Urinary bladder (tissue), 4 donors: ENCODE measurements at places on chromosomes 1 and 21. TPM values are rescaled to one million over a fixed set of nuclear protein-coding genes. Genes with fewer than 3 reads are reported as not detected.

DNA sequence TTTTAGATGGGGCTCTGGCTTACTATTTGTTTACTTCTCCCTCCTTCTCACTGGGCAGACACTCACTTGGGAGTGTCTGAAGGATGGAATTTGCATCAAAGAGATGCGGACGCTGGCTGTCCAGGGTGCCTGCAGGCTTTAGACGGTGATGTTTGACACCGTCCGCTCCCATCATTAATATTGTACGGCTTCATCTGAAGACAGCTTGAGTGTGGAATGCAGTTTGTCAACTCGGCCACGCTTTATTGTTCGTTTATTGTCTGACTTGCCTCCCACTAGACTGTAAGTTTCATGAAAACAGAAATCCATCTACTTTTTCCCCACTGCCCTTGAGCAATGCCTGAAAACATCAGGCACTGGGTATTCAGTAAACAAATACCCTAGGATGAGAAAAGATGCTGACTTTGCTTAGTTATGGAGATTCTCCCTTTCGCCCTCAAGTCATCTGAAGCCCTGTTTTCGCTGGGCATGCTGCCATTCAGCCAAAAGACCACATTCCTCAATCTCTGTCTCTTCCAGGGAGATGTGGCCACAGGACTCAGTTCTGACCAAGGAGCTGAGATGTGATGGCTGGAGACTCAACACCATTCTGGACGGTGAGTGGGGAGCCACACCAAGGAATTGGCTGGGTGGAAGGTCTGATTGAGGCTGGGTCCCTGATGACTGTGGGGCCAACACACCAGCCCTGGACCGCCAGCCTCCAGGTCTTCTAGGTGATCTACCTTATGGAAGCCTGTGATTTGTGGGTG lies 87.6 kb downstream of the BCAR3 start:
- no peak for DNase-seq

IL19 gene
- total RNA-seq = not detected

DNA sequence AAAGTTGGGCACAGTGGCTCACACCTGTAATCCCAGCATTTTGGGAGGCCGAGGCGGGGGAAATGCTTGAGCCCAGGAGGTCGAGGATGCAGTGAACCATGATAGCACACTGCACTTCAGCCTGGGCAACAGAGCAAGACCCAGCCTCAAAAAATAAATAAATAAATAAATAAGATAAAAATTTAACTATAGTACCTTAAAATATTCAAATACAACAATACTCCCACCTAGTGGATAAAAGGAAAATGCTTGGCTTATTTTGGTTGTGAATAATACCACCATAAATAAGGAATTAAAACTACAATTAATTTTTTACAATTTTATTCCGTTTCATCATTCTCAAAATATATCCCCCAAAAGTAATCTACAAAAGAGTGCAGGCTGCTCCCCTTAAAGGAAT lies 8.1 kb downstream of the PSMG1 start:
- no peak for DNase-seq

VHLL gene
- not detected for total RNA-seq

DNA sequence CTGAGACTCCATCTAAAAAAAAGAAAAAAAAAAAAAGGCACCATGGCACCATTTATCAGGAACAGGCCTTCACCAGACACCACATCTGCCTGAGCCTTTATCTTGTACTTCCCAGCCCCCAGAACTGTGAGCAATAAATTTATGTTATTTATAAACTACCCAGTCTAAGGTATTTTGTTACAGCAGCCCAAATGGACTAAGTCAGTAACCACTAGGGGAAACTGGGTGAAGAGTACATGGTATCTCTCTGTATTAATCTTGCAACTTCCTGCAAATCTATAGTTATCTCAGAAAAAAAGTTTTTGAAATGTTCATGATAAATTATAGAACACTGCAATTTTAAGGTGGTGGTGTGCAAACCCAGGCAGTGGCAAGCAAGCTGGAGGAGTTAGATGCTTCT lies 114.3 kb downstream of the LAMC2 start:
- DNase-seq = no peak

EFNA1 gene
- 31.1 TPM for total RNA-seq

GRCh38 chr1:237386362-237387143 lies 344.6 kb downstream of the RYR2 start:
- peak; percentile 11 for DNase-seq

ESPN gene
- 0.58 TPM for total RNA-seq

GBP5 gene
- 0.95 TPM for total RNA-seq

ATAD3B gene
- total RNA-seq = 11.3 TPM

MIA3 gene
- total RNA-seq = 64.2 TPM

ARHGEF2 gene
- total RNA-seq = 63.3 TPM

ERICH3 gene
- 0.79 TPM for total RNA-seq

DNA sequence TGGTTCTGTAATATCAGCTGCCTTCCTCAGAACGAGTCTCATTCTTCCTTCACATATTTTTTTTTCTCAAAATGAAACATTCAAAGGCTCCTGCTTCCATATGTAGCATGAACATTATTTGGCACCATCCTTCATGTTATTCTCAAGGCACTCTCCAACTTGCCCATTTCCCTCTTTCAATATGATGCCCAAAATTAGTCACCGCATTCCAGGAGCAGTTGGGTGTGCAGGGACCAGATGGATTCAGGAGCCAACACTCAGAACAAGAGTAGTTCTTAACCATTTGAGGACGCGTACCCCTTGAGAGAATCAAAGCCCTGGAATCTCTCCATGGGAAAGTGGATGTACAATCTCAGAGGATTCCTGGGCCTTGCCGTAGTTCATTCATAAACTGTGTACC lies 50.3 kb downstream of the KCNK1 start:
- no peak for DNase-seq

- DNase-seq = no peak
These were observed 60.1 kb upstream of the CYP2J2 start for GRCh38 chr1:59986516-59987310.

GRCh38 chr1:33826711-33827110 lies 37.2 kb upstream of the HMGB4 start:
- no peak for DNase-seq

DNA sequence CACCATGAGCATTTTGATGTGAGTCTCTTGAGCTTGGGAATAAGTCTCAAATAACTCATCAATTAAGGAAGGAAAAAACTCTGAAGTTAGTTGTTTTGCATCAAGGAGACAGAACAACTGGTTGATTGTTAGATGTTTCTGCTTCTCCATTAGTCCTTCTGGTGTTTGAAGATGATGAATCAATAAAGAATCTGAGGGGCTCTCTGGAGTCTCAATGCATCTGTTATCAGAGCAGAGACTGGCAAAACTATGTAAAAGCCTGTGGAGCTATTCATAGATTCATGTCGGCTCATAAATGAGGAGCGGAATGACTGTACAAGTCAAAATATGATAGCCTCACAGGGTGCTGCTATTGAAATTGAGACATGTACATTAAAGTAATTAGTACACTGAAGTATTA lies 73.3 kb upstream of the ZC3H11B start:
- no peak for DNase-seq

DNA sequence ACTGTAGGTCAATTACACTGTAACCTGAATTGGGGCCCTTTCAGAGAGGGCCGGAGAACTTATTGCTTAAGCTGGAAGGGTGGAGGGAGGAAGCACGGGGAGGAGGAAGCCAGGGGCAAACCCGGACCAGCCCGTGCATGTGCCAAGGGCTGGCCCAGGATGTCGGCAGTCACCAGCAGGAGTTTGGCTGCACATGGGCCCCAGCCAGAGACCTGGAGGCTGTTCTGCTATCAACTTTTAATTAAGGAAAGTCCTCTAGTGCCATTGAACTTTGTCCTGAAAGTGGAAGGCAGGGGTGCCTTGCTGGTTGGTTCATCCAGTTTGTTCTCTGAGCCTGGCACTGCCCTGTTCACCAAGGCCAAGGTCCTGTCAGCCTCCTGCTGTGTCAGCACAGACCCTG lies 200.8 kb upstream of the VAMP3 start:
- DNase-seq = no peak

- no peak for DNase-seq
These were observed 33.7 kb downstream of the IER5 start for GRCh38 chr1:181122222-181122621.

GRCh38 chr1:170204121-170204520 lies 58.4 kb downstream of the NTMT2 start:
- no peak for DNase-seq

- DNase-seq = no peak
These were observed 46.4 kb upstream of the ENAH start for GRCh38 chr1:225699336-225699735.

SH2D2A gene
- total RNA-seq = not detected

- no peak for DNase-seq
These were observed 1.9 kb downstream of the BTF3L4 start for GRCh38 chr1:52057876-52058415.

GRCh38 chr1:31596737-31597097 lies 20.4 kb downstream of the TINAGL1 start:
- DNase-seq = no peak

DNA sequence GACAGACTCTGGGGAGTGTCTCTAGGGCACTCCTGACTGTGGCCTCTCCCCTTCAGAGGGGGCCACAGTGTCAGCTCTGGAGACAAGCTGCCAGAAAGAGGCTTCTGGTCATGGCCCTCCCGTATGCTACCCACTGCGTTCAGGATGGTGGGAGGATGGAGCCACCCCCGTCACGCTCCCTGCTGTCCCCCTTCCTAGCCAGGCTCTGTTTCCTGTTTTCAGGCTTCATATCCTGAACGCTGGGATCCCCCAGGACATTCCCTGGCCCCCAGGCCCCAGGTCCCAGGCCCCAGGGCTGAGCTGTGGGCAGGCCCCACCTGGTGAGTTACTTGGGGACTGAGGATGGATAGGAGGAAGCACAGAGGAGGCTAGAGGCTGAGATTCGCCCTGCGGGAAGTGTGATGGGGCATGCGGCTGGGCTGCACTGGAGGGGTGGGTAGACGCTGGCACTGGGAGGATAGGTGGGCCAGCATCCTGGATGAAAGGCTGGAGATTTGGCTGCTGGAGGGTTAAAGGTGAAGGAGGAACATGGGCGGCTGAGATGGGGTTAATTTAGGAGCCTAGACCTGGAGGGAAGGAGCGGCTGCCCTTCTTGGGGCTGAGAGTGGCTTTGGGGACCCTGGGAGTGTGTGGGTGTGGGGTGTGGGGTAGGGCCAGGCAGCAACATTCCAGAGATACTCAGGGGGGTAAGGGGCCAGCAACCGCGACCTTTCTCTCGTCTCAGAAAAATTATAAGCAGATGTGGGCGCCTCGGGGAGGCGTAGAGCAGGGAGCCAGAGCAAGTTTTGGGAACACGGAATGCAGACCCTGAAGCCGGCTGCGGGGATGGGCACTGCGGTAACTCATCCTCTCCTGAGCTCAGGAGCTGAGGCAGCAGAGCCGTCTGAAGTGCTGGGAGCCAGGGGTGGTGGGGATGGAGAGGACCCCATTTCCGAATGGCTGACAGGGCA lies 8.7 kb downstream of the PEAR1 start:
- DNase-seq = no peak

NPPA gene
- not detected for total RNA-seq

SPAG17 gene
- 4.2 TPM for total RNA-seq
